NCI-H524 treated with DMSO at 0.1 percent for 48 hours (cell line): ENCODE measurements at places on chromosomes 16 and 17.
A peak's percentile ranks its signal among the peaks of the same experiment; 100 is the strongest.

- DNase-seq = no peak
These were observed 285.0 kb upstream of the ERCC4 start for GRCh38 chr16:13634959-13635358.

- peak; percentile 98 for DNase-seq
These were observed 5.1 kb downstream of the MVP start for GRCh38 chr16:29825145-29826044.

DNA sequence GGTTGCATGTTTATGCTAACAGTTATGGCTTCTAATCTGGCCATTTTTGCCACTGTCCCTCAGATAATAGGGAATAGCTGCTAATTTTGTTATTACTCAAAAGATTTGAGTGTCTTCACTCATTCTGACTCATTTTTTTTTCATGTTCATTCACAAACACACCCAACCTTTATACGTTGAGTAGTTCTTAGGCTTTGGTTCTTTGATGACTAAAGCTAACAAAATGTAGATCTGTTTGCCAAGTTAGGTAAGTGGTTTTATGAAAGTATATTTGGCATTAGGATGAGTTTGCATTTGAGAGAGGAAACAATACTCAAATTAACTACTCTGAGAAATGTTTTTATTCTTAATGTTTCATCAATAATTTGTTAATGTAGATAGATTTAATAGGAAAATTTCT, 3.6 kb downstream of the MAP2K4 start:
- no peak for DNase-seq

GRCh38 chr17:82098169-82098938, at the start of gene FASN:
FASN (minus strand) TSS chr17:82098236; CDS start chr17:82096445, 1,791 bp downstream.
- peak; percentile 70 for DNase-seq

- no peak for DNase-seq
These were observed 82.9 kb downstream of the KSR1 start for GRCh38 chr17:27539152-27539551.

DNA sequence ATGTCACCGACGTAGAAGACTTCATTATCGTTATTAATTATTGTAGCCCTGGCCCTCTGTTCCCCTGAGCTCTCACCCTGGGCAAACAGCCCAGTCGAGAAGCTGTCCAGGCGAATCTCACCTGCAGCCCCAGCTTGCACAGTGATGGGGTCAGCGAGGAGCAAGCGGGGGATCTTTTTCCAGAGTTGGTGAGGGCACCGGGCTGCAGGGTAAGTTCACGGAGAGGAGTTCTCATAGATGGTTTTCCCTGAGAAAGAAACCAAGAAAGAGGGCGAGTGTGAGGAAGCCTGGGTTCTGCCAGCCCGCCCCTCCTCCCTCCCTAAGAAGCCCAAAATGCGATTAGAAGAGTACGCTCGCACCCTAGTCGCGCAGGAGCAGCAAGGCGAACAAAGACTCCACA, 436 bp downstream of the SPAG5 start:
- peak; percentile 39 for DNase-seq

GRCh38 chr17:69336996-69337395, 10.1 kb upstream of the ABCA5 start:
- no peak for DNase-seq

GRCh38 chr17:78278139-78278741, 46.8 kb downstream of the TMEM235 start:
- peak; percentile 94 for DNase-seq

GRCh38 chr17:66695098-66695497, 139.8 kb upstream of the CACNG5 start:
- DNase-seq = no peak

- DNase-seq = no peak
These were observed 22.9 kb downstream of the CDIP1 start for GRCh38 chr16:4515611-4516233.

DNA sequence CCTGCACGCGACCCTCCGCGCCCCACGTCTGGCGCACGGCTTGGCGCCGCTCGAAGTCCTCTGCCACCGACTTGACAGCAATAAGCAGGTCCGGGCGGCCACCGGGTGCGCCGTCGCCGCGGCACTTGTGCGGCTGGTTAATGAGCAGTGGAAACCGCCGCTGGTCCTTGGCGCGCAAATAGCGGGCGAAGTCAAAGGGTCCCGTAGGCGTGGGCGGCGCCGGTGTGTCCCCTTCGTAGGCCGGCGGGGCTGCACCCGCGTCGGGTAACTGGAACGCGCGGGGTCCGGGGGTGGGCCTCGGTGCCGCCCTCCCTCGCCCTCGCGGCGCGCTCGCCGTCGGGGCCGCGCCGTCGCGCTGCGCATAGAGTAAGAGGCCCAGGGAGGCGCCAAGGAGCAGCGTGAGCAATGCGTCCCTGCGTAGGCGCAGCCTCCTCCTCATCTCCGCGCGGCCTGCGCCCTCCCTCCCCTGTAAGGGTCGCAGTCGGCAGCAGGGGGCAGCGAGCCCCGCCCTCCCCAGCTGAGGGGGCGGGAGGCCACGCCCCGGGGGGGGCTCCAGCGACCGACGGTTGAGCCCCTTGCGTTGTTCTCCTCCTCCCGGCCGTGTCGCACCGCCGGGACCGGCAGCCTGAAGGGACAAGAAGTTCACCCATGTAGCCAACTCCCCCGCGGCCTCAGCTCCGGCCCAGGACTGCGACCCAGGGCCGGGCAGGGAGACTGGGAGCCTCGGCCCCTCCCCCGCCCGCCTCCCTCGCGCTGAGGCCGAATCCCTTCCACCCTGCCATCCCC, 558 bp downstream of the B3GNT9 start:
- DNase-seq = no peak

DNA sequence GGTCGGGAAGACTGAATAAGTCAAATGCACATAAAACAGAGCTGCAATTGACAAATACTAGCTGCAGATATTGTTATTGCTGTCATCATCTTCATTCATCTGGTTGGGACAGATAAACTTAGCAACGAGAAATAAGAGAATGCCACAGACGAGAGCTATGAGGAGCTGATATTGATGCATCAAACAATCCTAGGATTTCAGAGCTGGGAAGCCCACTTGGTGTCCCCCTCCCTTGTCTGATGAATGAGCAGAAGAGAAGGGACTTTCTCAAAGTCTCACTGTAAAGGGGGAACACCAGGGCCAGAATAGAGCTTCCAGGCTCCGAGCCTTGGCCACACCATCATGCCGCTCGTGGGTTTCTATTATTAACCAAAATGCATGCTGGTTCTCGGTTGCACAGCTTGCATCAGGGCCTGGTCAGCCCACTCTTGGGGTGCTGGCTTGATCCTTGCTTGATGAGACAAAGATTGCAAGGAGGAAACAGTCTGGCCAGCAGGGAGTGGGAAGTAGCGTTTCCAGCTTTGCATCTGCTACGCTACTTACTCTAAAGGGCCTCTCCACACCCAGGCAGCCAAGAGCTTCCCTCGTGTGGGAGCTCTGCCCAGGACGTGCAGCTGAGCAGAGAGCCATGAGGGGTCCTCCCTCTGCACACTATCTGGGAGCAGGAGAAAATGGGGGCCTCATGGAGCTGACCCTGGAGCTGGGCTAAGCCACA, 28.4 kb upstream of the EMP2 start:
- DNase-seq = no peak

GRCh38 chr17:36008998-36009665, 7.8 kb upstream of the CCL15 start:
- DNase-seq = no peak

- no peak for DNase-seq
These were observed 2.7 kb downstream of the METRN start for GRCh38 chr16:717450-718245.

DNA sequence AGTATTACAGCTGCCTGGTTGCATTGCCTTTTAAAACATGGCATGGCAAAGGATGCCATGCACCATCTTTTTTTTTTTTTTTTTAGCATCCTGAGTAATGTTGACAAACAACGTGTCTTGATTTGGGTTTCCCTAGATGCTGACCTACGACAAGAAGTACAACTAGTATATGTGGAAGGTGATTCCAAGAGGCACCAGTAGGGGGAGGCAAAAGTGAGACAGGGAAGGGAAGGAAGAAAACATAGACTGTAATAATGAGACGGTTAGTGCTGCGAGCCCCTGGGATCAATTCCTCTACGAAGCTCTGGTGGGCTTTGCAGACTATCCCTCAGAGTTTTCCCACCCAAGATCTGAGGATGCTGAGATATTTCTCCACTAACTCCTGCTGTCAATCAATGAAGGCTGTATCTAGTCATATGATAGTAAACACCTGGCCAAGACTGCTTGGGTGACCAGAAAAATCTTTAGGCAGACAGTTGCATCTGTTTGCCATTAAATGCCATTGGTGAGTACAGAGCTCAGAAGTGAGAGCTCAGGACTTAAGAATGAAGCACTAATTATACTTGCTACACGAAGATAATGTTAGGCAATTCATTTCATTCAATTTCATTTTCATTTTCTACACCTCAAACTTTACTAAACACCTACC, 458.6 kb upstream of the GOT2 start:
- peak; percentile 2 for DNase-seq

DNA sequence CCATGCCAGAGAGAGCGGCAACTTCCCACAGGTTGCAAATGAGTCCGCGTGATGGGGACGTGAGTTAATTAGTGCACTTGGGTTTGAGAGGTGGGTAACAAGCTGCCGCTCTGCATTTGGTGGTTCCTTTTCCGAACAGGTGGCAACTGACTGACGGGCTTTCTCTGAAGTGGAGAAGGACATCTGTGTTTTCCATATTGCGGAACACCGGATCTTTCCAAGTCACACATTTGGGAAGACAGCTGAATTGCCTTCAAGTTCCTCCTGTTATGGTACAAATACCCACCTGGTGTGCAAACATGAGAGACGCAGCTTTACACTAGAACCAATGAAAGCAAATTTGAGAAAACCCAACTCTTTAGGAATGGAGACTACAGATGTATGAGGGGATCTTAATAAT, 451.3 kb upstream of the ZFHX3 start:
- peak; percentile 97 for DNase-seq

- DNase-seq = no peak
These were observed 11.7 kb downstream of the TRIM37 start for GRCh38 chr17:59094861-59095530.

- DNase-seq = no peak
These were observed 41.9 kb downstream of the FTO start for GRCh38 chr16:53745753-53746266.

DNA sequence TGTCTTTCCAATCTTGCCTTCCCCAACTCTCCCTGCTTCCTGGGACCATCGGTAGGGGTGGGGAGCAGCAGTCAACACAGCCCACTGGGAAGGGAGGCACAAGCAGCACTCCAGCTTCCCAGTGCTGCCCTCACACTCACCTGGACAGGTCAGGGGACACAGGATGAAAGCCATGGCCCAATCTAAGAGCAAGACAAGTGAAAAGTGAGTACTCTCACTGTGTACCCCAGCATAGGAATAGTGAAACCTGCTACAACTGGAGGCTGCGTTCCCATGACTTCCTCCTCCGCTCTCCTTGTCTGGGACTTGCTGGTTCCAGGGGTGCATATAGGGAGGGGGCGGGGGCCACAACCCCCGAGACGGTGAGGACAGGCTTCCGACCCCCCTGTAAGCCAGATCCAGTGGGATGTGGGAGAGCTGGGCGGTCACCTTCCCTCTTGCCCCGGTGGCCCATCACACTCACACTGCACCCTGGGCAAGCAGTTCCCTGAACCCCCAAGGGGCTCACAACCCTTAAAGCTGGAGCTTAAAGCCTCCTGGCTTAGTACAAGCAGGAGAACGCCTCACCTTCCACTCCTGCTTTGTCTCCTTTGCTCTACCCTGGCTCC, 29.5 kb upstream of the SLC25A19 start:
- DNase-seq = no peak

DNA sequence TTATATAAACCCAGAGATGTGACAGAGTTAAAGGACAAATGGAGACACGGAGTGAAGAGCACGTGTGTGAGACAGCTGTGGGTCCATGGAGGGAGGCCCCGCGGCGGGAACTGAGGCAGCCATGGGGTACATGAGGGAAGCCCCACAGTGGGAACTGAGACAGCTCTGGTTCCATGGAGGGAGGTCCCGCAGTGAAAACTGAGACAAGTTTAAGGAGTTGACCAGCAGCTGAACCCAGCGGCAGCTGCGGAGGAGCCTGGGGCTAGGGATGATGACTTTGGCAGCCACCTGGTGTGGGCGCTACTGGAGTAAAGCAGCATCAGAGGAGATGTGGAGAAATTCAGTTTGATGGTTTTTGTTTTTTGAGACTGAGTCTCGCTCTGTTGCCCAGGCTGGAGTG, 185.1 kb downstream of the RPTOR start:
- no peak for DNase-seq

GRCh38 chr17:39960524-39961041, 2.2 kb upstream of the GSDMA start:
- DNase-seq = no peak

- DNase-seq = no peak
These were observed 2.6 kb downstream of the LHX1 start for GRCh38 chr17:36939802-36940312.

DNA sequence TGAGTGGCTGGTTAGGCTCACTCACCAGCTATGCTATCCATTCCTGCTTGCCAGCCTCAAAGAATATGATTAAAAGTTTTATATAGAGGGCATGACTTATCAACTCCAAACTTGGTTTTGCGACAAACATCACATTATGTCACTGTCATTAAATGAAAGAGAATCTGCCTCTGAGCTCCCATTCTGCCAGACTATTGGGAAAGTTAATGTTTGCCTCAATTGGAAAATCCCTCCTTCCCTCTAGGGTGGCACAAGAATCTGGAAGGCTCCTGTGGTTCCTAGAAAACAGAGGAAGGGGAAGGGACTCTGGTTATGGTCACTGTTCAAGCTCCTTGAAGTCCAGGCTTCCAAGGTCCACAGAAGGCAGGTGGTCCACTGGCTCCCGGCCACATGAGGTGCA, 50.5 kb upstream of the TEX2 start:
- DNase-seq = no peak

DNA sequence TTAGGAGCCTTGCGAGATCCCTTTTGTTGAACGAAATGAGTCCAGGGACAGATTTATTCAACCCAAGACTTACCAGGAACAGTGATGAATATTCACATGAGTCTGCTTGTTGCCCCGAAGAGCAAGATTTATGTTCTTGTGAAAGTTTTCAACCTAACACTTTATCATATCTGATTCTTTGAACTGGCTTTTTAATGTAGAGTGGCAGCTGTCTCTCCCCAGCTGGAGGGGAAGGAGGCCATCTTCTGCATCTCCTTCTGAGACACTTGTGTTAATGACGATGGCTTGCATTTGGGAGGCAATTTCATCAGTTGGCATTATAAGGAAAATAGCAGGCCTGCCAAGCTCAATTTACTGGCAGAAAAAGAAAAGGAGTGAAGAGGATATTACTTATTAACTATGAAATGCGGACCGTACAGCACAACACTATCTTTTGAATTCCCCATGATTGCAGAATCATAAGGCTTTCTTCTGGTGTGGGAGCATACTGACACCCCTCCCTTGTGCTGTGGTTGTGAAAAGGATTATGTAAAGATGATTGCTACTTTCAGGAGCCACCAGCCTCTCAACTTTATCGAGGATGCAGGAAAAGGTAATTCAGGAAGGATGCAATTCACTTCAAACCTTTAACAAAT, 35.7 kb downstream of the SMARCE1 start:
- no peak for DNase-seq

GRCh38 chr17:56934280-56934679, 20.4 kb upstream of the TRIM25 start:
- no peak for DNase-seq

- DNase-seq = no peak
These were observed 30.8 kb downstream of the HLF start for GRCh38 chr17:55295411-55296170.

GRCh38 chr16:85436207-85436606, 176.9 kb upstream of the GSE1 start:
- no peak for DNase-seq

GRCh38 chr16:81778861-81779535, at the start of gene PLCG2:
PLCG2 (plus strand) TSS chr16:81779291; CDS start chr16:81785990, 6,699 bp downstream.
- DNase-seq = no peak

GRCh38 chr16:24999856-25000461, 15.2 kb downstream of the ARHGAP17 start:
- DNase-seq = no peak
